ENCODE measurements at places on chromosomes 4 and X.

- DNase-seq, result no peak
Measured at GRCh38 chr4:34800953-34801352, 1443.4 kb downstream of the ARAP2 start.

- DNase-seq, result no peak
Measured at GRCh38 chrX:78314561-78314960, 12.8 kb downstream of the CYSLTR1 start.

GRCh38 chr4:76955182-76955581 lies 5.6 kb downstream of the SEPTIN11 start:
- DNase-seq, result no peak

GRCh38 chr4:114677346-114677979 lies 78.9 kb downstream of the UGT8 start:
- no peak for DNase-seq

GRCh38 chr4:155952501-155952901 lies 1.2 kb downstream of the CTSO start:
- no peak for DNase-seq

GRCh38 chr4:8836664-8837171 lies 34.9 kb downstream of the HMX1 start:
- no peak for DNase-seq

DNA sequence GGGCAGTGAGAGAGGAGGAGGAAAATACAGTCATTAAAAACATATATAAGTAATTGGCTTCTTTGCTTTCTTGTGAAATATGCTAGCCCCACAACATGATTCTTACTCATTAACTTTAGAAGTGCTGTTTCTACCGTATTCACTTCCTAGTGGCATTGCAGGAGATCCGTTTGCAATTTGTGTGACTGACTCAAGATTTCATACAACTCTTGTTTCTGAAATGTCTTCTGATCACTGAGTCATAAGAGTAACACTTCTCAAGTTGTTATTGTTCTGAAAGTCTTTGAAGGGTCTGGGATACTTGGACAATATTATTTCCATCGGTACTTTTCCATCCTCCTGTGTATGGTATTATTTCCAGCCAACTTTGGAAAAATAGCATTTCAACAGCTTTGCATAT lies 310.8 kb downstream of the PACRGL start:
- DNase-seq, result no peak

- no peak for DNase-seq
Measured at GRCh38 chr4:106369456-106370060, 980 bp upstream of the GIMD1 start.

DNA sequence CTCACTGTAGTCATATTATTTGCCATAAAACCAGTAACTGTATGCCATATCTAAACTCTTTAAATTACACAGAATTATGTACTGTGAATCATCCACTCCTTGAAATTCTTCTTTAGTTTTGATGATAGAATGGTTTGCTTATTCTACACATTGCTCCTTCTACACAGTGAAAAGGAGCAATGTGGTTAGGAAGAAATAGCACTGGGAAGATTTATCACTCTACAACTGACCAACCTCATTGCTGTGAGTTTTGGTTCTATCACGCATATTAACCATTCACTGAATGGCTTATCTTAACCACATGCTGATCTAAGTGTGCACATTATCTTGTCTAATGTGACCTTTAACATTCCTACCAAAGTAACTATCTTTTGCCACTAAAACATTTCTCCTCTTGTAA lies 415.7 kb upstream of the NDST4 start:
- DNase-seq, result no peak

DNA sequence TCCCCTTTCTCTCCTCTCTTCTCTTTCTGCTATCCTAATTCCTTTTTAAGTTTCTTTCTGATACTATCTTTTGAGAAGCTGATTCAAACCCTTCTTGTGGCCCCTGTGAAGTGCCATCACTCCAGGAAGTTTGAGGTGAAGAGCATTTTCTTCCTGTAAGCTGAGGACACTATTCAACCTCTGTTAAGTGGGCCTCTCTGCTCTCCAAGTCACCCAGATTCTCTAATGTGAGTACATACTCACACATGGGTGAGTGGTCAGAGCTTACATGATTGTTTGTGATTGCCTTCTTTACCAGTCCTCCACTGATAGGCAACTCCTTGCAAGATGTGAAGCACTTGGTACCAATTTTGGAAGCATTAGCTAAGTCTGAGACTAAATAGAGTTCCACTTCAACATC lies 18.4 kb upstream of the SMIM10L2A start:
- DNase-seq, result no peak

DNA sequence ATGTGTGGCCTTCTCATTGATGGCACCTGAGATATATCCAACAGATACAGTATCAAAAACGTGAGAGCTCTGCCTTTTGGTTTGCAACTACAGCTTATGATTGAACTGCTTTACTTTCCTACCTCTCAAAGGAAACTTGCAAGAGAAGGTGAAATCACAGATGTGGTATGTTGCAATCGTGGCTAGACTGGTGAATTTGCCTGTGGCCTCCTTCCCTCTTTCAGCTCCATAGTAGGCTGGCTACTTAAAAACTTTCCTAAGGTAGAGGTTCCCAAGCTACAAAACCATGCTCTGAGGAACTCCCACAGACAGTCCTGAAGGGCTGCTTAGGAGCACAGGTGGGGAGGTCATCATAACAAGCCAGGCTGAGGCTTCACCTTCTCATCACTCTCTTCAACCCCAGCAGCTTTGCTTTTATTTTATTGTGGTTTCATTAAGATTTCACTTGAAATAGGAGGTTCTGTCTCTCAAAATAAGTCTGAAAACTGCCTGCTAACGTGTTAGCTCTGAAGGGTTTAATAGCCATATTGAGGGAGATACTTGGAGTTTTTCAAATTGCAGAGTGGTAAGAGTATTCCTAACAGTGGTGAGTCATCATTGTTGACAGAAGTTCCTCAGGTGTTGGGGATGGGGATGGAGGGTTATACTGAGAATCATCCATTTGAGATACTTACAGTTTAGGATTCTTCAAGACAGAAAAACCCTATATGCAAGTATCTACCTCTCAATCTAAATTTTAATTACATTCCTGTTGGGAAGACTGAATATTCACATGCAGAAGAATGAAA lies 93.5 kb upstream of the UCP1 start:
- DNase-seq, result no peak

DNA sequence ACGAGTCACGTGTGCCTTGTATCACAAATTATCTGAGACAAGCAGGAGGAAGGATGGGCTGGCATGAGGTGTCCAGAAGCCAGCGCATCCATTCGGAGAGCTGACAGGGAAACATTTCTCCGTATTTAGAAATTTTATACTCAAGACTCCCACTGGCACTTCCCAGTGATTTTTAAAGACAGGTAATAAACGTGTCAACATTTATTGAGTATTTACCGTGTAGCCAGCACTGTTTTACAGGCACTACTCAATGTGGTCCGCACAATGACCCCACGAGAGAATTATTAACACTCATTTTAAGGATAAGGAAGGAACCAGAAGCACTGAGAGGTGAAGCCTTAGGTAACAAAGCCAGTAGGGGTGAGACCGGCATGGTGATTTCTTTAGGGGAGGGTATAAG lies 23.2 kb downstream of the GEMIN8 start:
- DNase-seq, result no peak

DNA sequence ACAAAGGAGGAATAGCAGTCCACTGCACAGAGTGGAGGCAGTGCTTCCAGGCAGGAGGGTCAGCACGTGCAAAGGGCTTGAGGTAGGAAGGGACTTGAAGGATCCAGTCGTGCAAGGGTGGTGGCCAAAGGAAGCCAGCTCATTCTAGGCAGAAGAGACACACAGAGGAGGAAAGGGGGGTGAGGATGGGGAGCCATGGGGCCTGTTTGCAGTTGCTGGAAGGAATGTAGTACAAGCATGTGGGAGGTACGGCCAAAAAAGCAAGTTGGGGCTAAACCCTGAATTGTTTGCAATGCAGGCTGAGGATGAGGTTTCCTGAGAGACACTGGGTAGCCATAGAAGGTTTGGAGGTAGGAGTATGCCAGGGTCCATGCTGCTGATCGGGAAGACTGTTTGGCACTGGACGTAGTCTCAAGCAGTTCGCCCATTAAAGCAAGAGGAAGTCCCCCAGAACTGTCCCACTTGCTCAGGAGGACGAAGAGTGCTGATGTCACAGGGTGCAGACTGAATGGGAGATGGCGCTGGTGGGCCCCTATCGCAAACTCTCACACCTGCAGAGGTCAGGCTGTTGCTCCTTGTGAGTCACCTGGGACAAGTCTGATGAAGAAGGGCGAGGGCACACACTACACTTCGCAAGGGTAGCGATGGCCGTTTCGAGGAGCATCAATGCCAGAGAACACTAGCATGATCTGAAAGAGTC lies 9.1 kb upstream of the MAN2B2 start:
- no peak for DNase-seq
